ENCODE measurements at places on chromosomes 4 and X. TPM values are rescaled to one million over a fixed set of nuclear protein-coding genes. Genes with fewer than 3 reads are reported as not detected.

SERPINA7 gene
- total RNA-seq = not detected

SLC25A5 gene
- total RNA-seq = 477 TPM

DCHS2 gene
- total RNA-seq = not detected

FDCSP gene
- not detected for total RNA-seq

SMIM10L2A gene
- 1.3 TPM for total RNA-seq

PPBP gene
- total RNA-seq = not detected

ARHGAP6 gene
- not detected for total RNA-seq

SYP gene
- 3.3 TPM for total RNA-seq

CFP gene
- total RNA-seq = 2.3 TPM

TRAM1L1 gene
- not detected for total RNA-seq

SUPT20HL2 gene
- not detected for total RNA-seq

HTN1 gene
- total RNA-seq = not detected
